ENCODE measurements at places on chromosomes 13 and 19.
A peak's percentile ranks its signal among the peaks of the same experiment; 100 is the strongest.

DNA sequence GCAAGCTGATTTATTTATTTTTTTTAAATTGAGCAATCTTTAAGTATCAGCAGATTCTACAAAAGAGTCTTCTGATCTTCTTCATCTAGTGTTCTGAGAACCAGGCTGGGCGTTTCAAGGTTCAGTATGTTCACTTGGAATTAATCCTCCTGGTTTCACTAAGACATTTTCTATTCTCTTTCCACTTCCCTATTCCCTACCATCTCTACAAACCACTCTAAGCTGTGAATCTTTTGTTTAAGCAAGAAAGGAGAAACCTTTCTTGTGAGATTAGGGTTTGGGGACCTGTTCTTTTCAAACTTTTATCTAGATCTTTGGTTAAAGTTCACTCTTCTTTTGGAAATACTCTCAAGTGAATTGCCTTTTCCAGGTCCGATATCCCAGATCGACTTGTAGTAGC lies 59.3 kb downstream of the URI1 start:
- DNase-seq, result no peak

DNA sequence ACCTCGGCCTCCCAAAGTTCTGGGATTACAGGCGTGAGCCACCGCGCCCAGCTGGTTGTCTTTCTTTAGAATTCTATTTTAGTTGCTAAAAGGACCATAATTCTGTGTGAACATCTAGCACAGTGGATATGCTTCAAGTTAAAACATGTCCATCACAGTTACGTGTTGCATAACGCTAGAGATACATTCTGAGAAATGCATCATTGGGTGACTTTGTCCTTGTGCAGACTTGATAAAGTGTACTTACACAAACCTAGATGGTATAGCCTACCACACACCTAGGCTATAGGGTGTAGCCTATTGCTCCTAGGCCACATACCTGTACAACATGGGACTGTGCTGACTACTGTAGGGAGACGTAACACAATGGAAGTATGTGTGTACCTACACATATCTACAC lies 35.4 kb downstream of the DOCK9 start:
- DNase-seq, result no peak

DNA sequence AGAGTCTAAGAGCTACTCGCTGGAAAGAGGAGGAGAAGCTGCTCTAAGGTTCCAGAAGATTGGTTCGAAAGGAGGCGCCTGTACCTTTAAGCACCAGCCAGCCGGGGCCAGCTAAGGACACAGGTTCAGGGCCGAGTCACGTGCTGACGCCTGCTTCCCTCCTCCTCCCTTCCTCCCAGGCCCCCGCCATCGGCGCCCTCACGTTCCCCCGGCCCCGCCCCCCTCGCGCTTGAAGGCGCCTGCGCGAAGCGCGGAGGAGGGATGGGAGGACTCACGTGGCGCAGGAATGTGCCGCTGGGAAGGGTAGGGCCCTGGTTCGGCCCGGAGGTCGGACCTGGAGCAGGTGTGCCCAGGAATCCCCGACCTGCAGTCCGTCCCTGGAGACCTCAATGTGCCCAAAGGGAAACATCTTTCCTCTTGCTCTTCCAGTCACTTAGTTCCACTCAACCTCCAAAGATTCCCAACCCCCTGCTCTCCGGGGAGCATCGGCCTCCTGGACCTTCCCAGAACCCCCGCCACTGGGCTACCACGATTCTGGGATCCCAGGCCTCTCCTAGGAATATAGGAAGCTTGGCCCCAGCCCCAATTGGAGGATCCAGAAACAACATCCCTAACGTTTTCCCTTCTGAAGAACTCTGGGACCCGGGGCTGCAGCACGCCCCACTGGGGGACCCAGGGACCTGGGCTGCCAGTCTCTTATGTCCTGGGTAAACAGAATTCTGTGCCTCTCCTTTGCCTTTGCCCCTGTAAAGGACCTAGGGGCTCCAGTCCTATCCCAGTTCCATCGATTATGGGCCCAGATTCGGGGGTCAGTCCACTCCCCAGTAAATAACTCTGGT lies 2.5 kb downstream of the DBP start:
- DNase-seq, result peak; percentile 88

GRCh38 chr13:44176173-44176572 lies 197.5 kb upstream of the SERP2 start:
- no peak for DNase-seq

- DNase-seq, result no peak
Observed at GRCh38 chr13:95470574-95471366, 81.8 kb upstream of the CLDN10 start.

- DNase-seq, result no peak
Observed at GRCh38 chr13:40228990-40229389, 437.5 kb downstream of the FOXO1 start.

- DNase-seq, result no peak
Observed at GRCh38 chr13:24922387-24922744, 158.4 kb downstream of the RNF17 start.

GRCh38 chr19:17227798-17228367 lies 1.9 kb downstream of the OCEL1 start:
- no peak for DNase-seq

GRCh38 chr19:18865973-18866799 lies 29.8 kb downstream of the CERS1 start:
- DNase-seq, result peak; percentile 55

DNA sequence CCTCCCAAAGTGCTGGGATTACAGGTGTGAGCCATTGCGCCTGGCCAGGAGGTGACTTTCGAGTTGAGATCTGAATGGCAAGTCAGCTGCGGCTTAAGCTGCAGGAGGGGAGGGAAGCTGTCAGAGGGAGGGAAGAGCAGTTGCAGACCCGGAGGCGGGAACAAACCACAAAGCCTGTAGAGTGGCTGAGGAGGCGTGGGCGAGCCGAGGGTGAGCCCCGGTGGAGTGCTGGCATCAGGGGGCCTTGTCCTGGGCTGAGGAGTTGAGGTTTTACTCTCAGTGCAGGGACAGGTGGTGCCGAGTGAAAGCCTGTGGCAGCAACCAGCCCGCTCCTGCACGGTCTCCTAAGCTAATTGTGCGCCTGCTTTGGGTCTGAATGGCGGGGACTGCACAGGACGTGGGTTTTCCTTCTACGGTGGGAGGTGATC lies 24.2 kb downstream of the PPP1R37 start:
- peak; percentile 43 for DNase-seq

- no peak for DNase-seq
Observed at GRCh38 chr13:21668732-21669275, 2.1 kb upstream of the FGF9 start.

DNA sequence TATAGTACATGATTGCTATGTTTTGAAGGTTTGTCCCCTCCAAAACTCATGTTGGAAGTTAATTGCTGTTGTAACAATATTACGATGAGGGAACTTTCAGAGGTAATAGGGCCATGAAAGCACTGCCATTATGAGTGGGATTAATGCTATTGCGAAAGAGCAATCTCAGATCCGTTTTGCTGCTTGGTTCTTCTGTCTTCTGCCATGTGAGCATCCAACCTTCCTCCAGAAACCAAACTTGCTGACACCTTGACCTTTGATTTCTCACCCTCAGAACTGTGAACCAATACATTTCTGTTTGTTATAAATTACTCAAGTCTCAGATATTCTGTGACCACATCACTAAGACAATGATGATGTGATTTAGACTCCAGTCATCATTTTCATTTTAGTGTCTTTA lies 2590.9 kb downstream of the PCDH9 start:
- no peak for DNase-seq

GRCh38 chr13:27263438-27263837 lies 7.2 kb upstream of the RASL11A start:
- no peak for DNase-seq

DNA sequence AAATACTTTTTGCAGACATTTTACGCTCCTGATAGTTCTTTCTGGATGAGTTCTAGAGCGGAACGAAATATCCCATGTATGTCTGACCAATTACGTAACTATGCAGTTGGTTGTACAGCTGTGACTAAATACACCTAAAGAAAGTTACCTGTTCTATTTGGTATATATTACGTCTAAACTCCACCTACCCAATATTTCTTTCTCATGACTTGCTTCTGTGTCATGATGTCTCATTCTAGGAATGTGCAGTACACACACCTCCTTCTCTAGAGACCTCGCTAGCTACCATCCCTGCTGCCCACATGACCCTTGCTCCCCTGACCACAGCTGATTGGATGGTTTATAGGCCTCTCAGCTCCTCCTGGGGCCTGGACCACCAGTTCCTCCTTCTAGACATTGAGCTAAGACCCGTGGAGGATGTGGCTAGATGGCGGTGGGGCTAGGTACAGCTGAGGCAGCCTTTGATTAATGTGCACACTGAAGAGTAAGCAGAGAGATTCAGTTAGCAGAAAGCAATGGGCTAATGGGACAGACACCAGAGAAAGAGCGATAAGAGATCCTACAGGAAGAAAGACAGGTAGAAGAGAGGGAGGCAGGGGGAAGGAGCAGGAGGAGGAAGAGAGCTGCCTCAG lies 422.1 kb downstream of the COG6 start:
- no peak for DNase-seq

- DNase-seq, result no peak
Observed at GRCh38 chr13:40984668-40985366, 34.3 kb downstream of the ELF1 start.

GRCh38 chr19:28920269-28921066 lies 292.5 kb downstream of the UQCRFS1 start:
- no peak for DNase-seq

DNA sequence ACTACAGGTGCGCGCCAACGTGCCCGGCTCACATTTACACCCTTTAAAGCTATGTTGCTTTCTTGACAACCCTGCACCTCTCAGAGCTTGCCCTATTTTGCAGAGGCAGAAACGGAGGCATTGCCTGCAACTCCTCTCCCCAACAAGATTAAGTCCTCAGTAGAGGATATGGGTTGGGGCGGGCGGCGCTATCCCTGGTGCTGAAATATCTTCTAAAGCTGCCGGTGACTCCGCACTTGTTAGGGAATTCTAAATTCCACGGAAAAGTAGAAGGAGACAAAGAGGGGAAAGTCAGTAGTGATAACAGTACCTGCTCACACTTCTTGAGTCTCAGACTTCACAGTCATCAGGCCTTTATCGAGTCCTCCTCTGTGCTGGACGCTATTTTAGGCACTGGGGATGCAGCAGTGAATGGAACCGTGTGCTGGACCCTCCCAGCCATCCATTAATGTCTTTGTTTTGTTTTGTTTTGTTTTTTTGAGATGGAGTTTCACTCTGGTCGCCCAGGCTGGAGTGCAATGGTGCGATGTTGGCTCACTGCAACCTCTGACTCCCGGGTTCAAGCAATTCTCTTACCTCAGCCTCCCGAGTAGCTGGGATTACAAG lies 18.0 kb downstream of the SLC5A5 start:
- DNase-seq, result no peak

GRCh38 chr13:82833923-82834322 lies 1048.4 kb downstream of the SLITRK1 start:
- DNase-seq, result no peak

DNA sequence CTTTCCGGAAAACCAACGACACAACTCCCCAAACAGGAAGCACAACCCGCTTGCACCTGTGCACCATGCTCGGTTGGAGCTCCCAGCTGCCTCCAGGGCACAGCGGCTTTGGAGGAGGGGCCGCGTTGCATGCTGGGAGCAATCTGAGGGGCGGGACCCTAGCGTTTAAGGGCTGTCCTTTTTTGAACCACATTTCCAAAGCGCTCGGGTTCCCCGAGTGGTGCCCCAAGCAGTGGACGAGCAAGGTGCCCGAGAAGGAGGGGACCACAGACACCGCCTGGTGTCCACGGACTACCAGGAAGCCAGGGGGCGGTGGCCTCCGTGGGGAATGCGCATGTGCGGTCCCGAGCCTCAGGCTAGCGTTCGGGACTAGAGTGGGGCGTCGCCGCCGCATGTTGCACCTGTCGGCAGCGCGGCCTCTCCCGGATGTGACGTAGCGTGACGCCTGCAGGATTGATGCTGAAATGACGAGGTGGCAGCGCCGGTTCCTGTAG lies 11.9 kb upstream of the ZNF57 start:
- peak; percentile 52 for DNase-seq

- no peak for DNase-seq
Observed at GRCh38 chr13:83716121-83716520, 166.2 kb downstream of the SLITRK1 start.

DNA sequence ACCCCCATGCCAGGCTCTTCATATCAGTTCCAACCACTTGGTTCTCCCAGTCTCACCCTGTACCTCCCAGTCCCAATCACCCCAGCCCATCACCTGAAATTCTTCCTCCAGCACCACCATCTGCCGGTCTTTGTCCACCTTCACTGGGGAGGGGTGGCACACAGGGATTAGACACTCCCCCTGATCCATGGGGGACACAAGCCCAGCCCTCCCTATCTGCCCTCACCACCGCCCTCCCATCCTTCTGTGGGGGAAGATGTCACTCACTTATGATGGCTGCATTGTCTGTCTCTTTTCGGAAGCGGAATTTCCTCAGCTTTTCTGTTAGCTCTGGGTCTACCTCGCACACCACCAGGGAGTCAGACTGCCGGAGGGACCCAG lies 685 bp downstream of the GMFG start:
- DNase-seq, result peak; percentile 24

GRCh38 chr19:3471954-3472655 lies 8.2 kb downstream of the SMIM24 start:
- DNase-seq, result no peak

DNA sequence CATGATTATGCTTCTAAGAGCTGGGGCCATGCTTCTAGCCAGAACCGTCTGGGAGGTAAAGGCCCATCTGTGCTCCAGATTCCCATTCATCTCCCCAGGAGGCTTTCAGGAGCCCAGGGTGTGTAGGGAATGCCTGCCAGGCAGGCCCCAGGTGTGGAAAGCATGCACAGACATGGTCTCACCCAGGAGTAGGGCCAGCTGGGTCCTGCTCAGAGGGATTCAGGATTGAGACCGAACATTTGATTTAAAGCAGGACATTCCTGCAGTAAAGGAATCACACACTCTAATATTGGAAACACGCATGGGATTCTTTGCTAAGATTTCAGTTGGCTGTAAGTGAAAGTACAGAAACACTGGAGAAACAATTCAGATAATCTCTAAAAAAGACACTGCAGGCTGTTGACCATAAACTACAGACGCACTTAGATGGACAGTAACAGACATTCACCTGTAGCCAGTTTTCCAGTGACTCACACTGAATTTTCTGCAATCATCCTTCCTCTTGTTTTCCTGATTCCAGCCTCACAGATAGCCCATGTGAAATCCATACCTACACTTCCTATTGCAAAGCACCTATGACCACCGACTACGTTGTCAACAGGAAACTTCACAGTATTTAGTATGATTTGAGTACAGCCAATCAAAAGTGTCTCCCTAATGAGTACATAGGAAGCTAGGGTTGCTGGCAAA lies 257.8 kb downstream of the TBC1D4 start:
- DNase-seq, result no peak

DNA sequence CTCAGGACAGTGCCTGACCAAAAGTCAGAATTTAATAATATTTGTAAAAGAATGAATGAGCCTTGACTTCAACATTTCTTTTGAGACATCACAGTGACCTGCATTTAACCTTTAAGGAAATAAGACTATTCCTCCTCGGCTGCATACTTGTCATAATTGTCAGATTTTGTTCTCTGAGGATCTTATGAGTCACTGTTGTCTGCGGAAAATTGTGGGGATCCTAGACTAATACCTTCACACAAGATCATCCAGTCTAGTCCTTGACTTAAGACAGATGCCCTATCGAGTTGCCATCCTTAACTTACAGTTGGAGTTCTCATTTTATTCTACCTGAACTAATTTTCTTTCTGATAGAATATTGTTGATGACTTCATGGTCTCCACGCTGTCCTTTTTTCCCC lies 198.4 kb downstream of the DLEU7 start:
- DNase-seq, result no peak
